ENCODE measurements at places on chromosomes 16 and 17.

DNA sequence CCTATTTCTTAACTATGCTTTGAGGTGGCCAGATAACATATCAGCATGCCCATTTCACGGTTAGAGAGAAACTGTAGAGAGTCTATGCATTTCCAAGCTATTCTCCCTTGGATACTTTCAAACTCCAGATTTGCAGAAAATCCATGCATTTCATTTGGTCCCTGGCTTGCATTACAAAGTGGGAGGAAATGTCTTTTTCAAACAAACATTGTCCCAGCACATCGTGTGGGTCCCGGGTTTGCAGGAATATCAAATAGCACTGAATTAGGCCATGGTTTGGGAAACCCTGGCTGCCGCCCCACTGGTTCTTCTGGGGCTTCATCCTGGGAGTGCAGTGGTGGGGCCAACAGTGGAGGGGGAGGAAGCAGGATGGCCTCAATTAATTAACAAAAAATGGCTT lies 171.9 kb downstream of the IRX5 start:
- no peak for DNase-seq

DNA sequence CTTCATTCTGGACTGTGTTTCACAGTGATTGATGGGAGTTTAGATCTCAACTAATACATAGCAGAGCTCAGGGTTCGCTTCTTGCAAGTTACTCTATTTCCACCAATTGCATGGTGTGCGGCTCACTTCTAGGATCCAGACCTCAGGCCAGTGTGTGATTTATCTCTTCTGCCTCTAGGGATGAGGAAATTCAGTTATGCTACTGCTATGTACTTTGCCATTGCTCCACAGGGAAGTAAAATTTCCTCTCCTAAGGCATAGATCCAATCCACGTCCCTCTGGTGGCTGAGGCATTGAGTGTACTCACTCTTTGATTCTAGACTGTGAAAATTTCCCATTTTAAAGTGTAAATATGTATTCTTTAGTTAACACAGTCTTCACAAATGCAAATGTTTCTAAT lies 214.1 kb downstream of the HS3ST3B1 start:
- DNase-seq = no peak

- no peak for DNase-seq
Observed at GRCh38 chr17:81553616-81554181, 1.5 kb upstream of the FAAP100 start.

GRCh38 chr17:15441315-15441714 lies 26.1 kb downstream of the CDRT4 start:
- DNase-seq = no peak

GRCh38 chr17:76547183-76547641 lies 7.4 kb downstream of the PRCD start:
- DNase-seq = peak; percentile 39

- no peak for DNase-seq
Observed at GRCh38 chr16:88885693-88886280, 19.3 kb upstream of the PABPN1L start.

DNA sequence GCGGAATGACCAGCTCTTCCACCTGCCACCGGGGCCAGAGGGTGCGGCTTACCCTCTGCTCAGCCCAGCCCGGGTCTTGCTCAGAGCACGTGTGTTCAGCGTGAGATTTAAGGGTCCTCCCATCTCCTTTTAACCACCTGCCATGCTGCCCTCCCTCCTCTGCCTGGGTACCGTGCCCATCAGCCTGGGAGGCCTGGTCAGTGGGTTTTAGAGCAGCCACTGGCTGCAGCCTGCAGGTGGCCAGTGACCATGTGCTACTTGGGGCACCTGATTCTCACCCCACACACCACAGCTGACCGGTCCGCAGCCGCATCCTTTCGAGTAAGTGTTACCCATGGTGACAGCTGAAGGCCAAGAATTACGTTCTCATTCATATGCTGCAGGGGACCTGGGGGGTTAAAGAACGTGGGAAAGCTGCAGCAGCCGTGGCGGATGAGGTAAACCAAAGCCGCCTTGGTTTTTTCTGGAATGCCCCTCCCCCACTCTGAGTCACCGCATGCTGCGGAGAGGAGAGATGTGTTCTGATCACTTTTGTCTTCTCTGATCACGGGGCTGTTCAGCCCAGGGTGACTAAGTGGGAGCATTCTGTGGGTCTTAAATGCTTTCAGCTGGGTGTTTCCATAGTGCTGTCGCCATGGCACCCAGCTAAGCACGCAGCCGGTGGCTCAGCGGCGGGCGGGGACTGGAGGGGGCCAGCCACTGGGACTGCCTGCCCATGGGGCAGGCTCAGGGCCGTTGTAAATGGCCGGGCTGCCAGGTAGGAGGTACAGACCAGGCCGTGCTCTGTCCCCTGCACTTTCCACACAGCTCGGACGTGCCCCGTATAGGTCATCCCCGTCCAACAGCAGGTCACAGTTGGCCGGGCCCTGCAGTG lies 59.8 kb downstream of the BAIAP2 start:
- peak; percentile 76 for DNase-seq

DNA sequence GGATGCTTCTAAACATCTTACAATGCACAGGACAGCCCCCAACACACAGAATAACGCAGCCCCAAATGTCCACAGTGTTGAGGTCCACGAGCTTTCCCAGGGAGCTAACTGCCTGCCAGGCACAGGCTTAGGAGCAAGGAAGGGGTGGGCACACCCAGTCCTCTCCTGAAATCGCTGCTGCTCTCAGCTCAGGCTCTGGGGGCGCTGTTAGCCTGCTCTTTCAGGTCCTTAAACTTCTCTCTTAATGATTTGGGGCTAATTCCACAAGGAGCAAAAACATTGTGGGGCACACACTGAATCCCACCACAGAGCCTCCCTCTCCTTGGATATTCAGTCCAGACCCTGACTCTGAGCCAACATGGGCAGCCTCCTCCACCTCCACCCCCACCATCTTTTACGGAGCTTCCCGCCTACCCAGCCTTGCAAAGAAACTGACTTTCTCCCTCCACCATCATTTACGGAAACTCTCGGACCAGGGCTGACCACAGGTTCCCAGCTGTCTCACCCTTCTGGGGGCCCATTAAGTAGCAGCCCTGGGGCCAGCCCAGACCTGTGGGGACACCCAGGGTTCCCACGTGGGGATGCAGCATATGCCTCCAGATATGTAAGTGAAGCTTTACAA lies 1.1 kb downstream of the CD300H start:
- DNase-seq = no peak

DNA sequence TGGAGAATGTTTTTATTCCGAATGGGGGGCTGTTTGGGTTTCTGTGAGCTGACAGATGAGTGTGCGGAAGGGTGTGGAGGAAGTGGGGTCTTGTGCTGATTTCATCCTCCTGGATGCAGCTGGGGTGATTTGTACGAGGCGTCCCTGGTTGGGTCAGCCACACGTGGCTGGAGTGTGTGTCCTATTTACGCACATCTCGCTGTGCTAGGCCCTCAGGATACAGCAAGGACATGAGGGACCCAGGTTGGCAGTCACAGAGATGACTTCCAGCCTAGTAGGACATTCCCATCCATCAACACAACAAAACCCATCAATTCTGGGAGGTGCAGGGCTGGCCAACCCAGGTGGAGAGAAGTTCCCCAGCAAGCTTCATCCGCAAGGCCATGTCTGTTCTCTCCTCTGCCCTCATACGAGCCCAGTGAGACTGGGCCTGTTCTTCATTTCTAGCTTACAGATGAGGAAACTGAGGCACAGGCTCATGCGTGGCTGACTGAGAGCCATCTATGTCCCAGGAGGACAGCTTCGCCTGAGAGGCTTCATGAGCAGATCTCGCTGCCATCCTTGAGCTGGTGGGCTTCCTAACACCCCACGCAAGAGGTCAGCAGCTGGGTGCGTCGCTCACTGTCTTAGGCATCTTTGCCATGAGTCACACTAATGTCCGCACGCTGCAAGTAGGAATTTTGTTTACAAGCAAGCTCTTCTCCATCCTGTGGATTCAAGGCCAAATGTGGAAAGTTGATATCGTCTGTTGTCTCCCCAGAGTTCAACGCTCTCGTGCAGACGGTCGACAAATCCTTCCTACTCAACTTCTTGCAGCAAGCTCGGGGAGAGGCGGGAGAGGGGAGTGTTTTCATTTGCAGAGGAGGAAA lies 24.4 kb downstream of the IRF8 start:
- no peak for DNase-seq

- DNase-seq = no peak
Observed at GRCh38 chr17:81249223-81250040, 10.3 kb downstream of the NDUFAF8 start.
